SK-N-SH treated with all-trans-retinoic acid at 6 μM for 48 hours (cell line): ENCODE measurements at places on chromosomes 3 and 15.

- no peak for ATAC-seq
These were observed 7.5 kb upstream of the ST6GAL1 start for GRCh38 chr3:186922790-186923189.

DNA sequence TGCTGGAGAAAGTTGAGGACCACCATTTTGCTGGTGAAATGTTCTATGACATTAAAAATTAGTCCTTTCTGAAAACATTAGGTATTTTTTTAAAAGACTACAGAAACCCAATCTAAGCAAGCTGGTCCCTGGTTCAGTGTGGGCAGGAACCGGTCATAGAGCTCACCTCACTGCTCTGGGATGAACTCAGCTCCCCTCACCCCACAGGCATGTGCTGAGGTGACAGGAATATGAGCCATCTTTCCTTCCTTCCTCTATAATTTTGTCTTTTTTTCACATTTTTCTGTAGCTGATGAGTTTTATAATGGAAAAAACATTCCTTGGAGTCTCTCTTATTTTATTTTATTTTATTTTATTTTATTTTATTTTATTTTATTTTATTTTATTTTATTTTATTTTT is 8.2 kb upstream of the LRRC15 start:
- ATAC-seq, result no peak

DNA sequence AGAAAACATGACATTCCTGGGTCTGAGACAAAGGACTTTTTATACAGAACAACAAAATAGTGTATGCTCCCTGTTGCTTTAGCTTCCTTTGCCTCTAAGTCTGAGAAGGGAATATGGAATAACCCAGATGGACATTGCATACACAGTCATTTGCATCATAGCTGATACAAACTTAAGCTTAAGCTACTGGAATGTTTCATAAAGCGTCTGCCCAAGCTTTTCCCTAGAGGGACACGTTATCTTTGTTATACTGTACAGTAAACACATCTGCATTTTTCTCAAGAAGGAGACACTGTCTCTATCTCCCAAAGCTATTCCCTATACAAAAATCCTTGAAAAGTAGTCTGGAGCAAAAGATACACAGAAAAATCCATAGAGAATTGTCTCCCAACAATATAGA is 775.0 kb downstream of the DIPK2A start:
- ATAC-seq, result no peak

DNA sequence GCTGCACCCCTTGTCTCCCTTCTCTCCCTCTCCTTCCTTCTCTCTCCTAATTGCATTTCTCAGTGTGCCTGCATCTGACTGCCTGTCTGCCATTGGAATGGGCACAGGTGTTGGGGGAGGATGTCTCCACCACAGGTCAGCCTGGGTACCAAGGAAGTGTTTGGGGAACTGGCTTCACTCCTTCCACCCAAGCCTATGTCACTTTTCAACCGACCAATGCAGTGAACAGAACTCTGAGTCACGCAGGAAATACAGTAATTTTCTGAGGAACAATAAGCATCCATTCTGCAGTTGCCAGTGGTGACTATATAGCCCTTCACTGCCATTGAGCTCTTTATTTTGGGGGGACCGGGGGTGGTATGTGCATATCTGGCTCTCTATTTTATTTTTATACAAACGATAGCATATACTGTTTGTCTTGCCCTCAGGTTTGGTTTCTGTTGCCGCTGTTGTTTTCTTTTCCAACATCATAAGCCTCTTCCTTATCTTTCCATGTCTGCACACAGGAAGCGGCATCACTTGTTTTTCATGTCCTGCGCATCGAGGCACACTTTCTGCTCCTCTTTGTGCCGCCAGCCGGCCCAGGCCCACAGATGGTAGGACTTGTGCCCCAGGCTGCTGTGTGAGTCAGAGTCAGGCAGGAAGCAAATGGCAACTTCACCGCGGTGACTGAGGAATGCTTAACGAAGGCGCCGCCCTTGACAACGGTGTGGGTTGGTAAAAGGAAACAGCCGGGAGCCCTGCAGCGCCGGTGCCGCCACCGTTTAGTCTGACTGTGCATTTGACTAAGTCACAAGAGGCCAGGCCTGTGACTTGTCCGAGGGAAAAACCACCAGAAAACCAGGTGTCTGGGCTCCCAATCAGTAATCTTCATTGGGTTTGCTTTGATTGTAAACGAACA is 21.1 kb upstream of the CDCP1 start:
- ATAC-seq, result peak; percentile 99

DNA sequence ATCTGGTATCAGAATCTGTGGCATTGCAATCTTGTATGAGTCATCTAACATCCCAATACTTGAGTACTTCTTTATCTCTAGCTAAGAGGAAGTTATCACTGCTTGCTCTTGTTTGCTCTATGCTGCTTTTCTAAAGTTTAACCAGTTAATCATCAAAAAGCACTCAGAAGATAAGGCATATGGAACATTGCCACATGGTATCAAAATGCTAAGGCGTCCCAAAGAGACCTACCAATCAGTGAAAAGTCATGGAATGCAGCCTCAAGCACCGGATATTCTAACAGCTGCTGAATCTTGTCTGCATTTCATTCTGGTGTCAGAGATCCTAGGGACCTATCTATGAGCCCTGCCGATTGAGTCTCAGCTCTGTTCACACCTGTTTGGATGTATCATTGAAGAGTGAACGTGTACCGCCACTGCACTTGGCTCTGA is 192.8 kb downstream of the ARPP21 start:
- ATAC-seq, result no peak

GRCh38 chr3:14549256-14549919 is 9.2 kb upstream of the GRIP2 start:
- ATAC-seq, result peak; percentile 50

- ATAC-seq, result no peak
These were observed 47.6 kb downstream of the ANKRD28 start for GRCh38 chr3:15750143-15750542.

DNA sequence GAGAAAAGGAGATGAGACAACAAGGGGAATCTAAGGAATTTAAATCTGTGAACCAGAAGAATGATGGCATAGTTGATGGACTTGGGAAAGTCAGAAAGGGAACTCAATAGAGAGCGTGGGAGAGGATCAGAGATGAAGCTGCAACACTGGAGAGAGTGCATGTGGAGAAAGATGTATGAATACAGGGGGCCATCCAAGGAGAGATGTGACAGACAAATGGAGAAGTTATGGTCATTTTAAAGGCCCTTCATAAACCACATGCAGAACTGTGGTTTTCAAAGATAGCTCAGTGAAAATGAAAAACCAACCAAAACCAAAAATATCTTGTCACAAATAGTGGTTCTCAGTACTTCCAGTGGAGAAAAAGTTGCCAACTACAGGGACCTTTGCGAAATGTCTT is 265.2 kb downstream of the SUCLG2 start:
- no peak for ATAC-seq

GRCh38 chr15:57316451-57316850 is 59.9 kb upstream of the CGNL1 start:
- ATAC-seq, result no peak

GRCh38 chr15:49923671-49924070 is 195.4 kb downstream of the ATP8B4 start:
- ATAC-seq, result no peak

- ATAC-seq, result peak; percentile 28
These were observed 6.1 kb downstream of the GATA2 start for GRCh38 chr3:128486681-128487537.

GRCh38 chr15:38624244-38625205 is 59.9 kb upstream of the RASGRP1 start:
- no peak for ATAC-seq

DNA sequence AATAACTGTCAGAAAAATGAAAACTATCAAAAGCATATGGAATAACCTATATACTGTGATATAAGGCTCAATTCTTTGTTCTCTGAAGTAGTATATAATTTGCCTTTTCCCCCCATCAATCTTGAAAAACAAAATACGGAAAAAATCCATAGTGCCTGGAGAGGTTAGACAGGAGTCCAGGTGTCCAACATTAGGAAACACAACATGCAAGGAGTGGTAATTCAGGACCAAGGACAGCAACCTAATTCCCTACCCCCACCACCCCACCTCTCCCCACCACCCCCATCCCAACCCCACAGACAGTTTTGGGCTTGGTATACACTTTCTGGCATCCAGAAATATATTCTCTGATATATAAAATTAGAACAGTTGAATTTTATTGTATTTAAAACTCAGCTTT is 55.1 kb upstream of the SLC25A26 start:
- no peak for ATAC-seq

DNA sequence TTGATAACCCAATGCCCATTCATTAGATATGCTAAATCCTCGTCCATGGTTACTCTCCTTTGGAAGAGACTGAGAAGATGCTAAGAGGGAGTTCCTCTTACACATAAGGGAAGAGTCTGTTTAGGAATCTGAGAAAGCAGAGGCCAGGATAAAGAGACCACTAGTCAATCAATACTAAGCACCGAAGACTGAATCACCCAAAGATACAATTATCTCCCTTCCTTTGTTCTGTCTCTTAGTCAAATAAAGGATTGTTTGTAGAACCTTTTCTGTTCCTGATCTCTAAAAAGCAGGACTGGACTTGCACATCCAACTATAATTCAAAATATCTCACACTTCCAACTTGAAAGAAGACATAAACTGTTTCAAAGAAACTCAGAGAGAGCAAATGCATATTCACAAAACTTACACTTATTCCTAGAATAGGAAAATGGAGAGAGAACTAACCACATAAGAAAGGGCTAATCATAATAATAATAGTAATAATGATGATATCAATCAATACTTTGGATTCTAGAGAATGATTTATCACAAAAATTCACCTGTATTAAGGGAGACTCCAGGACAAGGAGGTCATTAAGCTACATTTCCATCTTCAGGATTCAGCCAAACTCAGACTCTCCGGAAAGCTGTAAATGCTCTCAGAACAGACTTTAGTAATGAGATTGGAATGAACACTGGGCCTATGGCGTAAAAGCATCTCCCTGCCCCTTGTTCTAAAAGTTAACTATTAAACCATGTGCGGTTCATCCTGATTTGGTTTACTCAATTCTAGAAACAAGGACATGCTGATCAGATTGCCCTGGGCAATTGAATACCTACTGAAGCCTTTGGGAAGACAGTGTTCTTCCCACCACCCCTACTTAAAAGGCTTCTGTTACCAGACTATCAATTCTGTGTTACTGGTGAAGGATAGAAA is 401.5 kb downstream of the ZBTB20 start:
- ATAC-seq, result peak; percentile 93

DNA sequence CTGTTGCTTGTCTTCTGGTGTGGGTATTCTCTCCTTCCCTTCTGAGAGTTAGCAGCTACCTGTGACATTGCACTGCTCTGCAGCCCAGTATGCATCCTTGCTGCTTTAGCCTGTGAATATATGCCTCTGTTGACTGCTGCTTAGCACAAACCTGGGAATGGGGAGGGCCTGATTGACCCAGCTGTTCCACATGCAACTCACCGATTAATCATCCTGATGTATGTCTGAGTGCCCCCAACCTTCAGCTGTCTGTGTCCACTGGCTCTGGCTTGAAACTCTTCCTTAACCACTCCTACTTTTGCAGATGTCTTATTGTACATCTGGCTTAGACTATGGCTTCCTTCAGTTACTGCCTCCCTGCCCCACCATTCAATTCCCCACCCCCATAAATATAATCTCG is 119.1 kb downstream of the RASA2 start:
- ATAC-seq, result no peak

GRCh38 chr3:48826451-48826850 is 21.2 kb downstream of the PRKAR2A start:
- ATAC-seq, result peak; percentile 64; the same call in 2 of the 3 replicates

DNA sequence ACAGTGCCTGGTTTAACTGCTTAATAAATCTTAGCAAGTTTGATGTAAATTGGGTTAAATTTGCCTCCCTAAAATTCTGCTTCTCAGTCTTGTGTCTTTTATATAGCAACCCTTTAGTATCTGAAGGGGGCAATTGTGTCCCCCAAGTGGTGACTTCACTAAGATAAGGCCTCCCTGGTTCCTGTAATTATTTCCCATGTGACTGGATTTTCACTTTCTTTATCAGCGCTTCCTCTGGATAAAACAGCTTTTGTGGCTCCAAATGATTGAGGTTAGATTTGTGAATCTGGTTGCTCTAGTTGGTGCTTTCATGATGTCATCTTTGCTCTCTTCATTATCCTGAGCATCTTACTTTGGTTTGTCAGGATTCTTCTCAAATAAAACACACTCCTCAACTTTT is 334.3 kb upstream of the CTDSPL start:
- ATAC-seq, result no peak

- ATAC-seq, result peak; percentile 44
These were observed 513.7 kb downstream of the FOXP1 start for GRCh38 chr3:71069797-71070196.

- ATAC-seq, result peak; percentile 40
These were observed 835 bp downstream of the SEMA5B start for GRCh38 chr3:123026565-123027291.

DNA sequence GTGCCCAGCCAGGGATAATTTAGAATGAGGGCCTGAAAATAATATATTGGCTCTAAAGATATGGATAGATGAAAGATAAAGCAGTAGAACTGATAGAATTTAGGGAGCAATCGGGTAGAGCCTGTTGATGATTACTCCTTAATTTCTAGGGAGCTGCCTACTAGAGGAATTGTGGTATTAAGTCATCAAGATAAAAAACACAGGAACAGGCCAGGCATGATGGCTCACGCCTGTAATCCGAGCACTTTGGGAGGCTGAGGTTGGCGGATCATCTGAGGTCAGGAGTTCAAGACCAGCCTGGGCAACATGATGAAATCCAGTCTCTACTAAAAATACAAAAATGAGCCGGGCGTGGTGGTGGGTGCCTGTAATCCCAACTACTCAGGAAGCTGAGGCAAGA is 130.4 kb downstream of the PCCB start:
- no peak for ATAC-seq

- ATAC-seq, result no peak
These were observed 181.9 kb downstream of the SV2B start for GRCh38 chr15:91281947-91282346.

- peak; percentile 52 for ATAC-seq
These were observed 475.1 kb downstream of the ZPLD1 start for GRCh38 chr3:102909904-102910303.

DNA sequence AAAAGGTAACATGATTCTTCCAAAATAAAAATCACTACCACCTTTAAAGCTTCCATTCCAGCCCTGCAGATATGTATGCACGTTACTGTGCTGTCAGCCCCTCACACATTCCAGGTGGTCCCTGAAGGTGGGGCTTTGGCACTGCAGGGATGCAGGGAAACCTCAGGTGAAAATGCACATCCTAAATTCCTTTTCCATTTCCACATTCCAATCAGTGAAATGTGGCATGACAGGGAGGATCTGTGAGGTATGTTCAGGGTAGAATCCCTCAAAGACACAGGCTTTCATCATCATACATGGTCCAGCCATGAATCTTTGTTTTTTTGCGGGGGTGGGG is 45.3 kb downstream of the CCR4 start:
- ATAC-seq, result no peak

DNA sequence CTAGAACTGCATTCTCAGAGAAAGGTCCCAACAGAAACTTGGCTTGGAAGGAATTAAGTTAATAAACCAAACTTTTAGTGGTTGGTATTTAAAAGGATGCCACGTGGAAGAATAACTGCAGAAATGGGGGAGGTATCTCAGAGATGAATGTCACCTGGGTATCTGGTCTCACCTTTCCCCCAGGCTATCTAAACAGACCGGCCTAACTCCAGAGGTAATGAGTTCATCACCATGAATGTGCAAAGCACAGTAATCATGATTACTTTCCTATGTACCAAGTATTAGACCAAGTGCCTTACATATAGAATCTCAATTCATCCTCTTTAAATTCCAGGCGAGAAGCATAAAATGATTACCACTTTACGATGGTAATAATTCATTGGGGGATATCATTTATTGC is 80.8 kb downstream of the FBN1 start:
- no peak for ATAC-seq

GRCh38 chr15:85458764-85459163 is 78.4 kb downstream of the AKAP13 start:
- no peak for ATAC-seq

- ATAC-seq, result no peak
These were observed 247.4 kb upstream of the TRIM42 start for GRCh38 chr3:140430494-140430893.
